ENCODE measurements at places on chromosomes 2 and 18. TPM values are rescaled to one million over a fixed set of nuclear protein-coding genes. Genes with fewer than 3 reads are reported as not detected.
A peak's percentile ranks its signal among the peaks of the same experiment; 100 is the strongest.

Gene MDH1B
- polyA plus RNA-seq = 1.3 TPM

Gene APCDD1
- polyA plus RNA-seq = not detected

Gene KCNK3
- not detected for polyA plus RNA-seq

Gene RGPD3
- 0.11 TPM for polyA plus RNA-seq

Gene SIX3
- polyA plus RNA-seq = 0.07 TPM

Gene DYNC1I2
- 40.1 TPM for polyA plus RNA-seq

Gene ANTXR1
- not detected for polyA plus RNA-seq

Gene TUBA4B
- not detected for polyA plus RNA-seq

Gene PDCD1
- polyA plus RNA-seq = 1.4 TPM

Gene DCDC2C
- not detected for polyA plus RNA-seq

Gene SDC1
- 36.1 TPM for polyA plus RNA-seq

DNA sequence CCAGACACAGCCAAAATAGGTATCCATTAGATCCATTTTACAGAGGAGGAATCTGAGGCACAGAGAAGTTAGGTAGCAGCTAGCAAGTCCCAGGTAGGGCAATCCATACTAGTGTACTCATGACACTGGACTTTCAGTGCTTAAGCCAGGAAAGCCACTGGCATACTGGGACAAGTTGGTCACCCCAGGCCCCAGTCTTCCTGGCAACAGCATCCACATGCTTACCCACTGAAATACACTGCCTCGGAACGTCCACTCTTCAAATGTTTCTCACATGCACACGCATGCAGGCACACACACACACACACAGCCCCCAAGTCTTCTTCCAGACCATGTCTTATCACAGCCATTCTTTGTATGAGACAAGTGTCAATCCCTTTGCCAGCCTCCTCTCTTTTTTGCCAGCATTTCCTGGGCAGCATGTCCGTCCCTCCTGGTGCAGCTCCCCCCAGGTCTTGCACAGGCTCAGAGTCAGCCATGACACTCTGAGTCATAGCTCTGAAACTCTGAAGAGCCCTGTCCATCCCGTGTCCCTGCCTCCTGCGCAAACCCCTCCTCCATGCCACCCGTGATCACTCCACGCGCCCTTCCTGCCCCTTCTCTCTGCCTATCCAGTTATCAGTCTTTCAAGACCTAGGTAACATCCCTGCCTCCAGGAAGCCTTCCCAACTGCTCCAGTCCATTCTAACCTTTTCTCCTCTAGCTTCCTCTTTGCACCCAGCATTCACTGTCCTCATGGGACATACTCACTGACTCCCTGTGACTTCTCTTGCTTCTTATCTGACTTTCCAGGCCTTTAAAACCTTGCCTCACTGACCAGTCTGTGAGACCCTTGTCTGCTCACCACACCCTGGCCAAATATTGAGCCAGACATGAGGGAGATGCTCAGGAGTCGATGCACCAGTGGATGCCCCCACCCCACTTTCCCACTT is 10.9 kb upstream of the TEX261 start:
- no peak for DNase-seq

- no peak for DNase-seq
Observed at GRCh38 chr2:209653134-209653533, 118.5 kb upstream of the UNC80 start.

DNA sequence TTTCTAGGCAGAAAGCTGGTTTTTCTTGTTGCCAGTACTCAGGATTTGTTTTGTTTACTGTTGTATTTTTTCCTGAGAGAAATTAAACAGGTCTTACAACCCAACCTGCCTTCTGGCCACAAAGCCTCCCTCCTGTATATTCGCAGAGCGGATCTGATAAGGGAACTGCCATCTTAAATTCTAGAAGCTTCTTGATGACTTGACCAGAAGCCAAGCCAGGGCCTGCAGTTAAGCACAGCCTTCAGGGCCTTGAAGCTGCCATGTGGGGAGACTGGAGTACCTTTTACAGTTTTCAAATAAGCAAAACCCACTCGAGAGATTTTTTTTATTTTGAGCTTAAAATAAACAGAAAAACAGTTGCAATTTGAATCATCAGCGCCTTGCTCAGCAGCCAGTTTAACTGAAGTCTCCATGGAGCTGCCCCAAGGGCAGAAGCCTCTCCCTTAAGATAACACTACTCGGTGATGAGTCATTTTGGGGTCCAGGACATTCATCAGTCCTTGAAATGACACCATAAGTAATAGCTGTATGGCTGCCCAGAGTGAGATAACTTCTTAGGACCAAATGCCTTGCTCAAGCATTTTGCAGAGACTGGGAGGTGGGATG is 51.5 kb upstream of the PHLPP1 start:
- peak; percentile 35 for DNase-seq

- no peak for DNase-seq
Observed at GRCh38 chr2:71190656-71191569, 36.0 kb downstream of the PAIP2B start.

DNA sequence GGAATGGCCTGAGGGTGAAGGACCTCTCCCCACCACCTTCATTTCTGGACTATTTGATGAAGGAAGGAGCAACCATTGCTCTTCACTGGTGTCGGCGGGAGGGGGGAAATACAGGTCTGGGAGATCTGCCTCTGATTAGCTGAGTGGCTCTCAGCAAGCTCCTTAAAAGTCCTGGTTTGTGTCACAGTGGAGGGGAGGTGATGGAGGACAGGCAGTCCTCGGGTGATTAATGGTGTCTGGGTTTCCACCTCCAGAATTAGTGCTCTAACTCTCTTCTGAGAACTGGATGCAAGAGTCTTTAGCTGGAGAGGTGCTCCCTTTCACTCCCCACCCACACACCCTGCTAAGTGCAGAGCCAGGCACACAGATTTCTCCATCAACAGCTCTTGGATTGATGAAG is 83.2 kb downstream of the TTC32 start:
- DNase-seq = no peak

- no peak for DNase-seq
Observed at GRCh38 chr18:10142496-10143160, 228.8 kb downstream of the VAPA start.

DNA sequence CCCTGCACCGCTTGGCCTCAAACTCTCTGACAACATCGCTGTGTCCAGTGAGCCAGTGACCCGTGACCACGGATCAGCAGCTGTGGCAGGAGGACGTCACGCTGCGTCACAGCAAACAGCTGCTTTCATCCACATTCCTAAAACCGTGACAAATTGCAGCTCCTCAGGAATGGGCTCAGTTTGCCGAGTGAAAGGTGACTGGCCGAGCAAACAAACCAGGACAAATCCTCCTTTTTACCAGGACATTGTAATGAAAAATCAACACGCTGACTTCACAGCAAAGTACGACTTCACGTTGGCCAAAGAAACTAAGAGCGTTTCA is 57.6 kb downstream of the PXDN start:
- no peak for DNase-seq

- no peak for DNase-seq
Observed at GRCh38 chr2:98293931-98294687, 52.1 kb upstream of the CNGA3 start.

- no peak for DNase-seq
Observed at GRCh38 chr2:158060160-158060834, 41.4 kb upstream of the UPP2 start.

- DNase-seq = no peak
Observed at GRCh38 chr2:217108086-217108485, 248.2 kb upstream of the TNP1 start.

DNA sequence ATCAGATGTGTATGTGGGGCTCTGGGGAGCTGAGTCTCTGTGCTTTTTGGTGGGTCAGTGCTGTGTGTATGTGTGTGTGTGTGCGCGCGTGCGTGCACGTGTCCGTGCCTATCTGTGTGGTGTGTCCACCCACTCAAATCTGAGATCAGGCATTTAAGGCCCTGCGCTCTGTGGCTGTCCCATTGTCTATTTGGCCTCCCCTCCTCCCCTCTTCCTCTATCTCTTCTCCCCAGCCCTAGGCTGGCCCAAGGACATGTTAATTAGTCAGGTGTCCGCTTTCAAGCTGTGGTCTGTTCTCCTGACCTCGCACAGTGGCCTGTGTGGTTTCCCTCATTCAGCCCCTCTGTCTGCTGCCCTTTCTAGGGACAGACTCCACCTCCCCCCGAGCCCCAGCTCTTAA is 136.4 kb downstream of the DYSF start:
- DNase-seq = no peak

GRCh38 chr2:27754831-27755230 is 16.7 kb upstream of the MRPL33 start:
- DNase-seq = no peak

GRCh38 chr2:53353135-53354114 is 414.2 kb upstream of the CHAC2 start:
- DNase-seq = no peak

GRCh38 chr2:218369330-218369729 is 12.7 kb downstream of the CATIP start:
- no peak for DNase-seq

DNA sequence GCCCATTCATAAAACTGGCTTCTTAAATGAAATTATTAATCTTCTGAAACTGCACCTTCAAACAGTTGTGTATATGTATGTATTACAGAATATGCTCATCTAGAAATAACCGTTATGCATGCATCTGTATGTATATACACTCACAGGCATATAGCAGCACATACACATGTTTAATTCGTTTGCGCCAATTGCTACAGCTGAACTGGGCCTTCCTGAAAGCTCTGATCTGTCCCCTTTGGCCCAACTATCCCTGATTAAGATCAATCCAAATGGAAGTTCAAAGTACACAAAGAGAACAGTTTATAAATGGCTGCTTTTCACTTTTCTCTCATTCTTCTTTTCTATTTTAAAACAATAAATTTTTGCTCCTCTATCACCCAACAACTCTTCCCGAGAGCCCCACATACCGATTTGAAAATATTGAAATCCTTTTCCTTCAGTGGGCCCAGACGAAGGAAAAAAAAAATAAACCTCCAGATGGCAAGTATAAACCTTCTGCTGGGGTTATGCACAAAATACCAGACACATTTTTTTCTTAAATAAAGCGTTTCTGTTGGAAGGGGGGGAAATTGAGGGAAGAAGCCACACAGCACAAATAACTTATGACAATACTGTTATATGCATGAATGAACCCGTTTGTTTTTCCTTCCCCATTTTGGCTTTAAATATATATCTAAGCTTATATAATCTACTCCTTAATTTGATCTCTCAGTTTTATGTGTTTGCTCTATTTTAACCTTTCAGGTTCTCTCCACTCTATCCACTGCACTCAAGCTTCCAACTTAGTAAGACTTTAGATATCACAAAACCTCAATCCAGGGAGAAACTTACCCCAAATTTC is 267.3 kb downstream of the TCF4 start:
- DNase-seq = no peak

DNA sequence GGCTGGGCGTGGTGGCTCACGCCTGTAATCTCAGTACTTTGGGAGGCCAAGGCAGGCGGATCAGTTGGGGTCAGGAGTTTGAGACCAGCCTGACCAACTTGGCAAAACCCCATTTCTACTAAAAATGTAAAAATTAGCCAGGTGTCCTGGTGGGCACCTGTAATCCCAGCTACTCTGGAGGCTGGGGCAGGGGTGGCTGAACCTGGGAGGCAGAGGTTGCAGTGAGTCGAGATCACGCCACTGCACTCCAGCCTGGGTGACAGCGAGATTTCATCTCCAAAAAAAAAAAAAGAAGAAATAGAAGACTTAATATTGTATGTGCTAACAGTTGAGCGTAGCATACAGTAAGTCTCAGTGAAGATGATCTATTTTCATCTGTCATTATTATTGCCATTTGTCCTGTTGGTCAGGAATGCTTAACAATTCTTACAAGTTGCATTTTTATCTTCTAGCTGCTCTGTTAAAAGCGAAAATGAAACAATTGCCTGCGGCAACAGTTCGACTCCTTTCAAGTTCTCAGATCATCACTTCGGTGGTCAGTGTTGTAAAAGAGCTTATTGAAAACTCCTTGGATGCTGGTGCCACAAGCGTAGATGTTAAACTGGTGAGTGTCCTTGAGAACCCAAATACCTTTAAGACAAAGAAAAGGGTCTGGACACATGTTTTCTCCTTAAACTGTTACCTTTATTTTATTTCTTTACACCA is 7.2 kb downstream of the PMS1 start:
- no peak for DNase-seq

DNA sequence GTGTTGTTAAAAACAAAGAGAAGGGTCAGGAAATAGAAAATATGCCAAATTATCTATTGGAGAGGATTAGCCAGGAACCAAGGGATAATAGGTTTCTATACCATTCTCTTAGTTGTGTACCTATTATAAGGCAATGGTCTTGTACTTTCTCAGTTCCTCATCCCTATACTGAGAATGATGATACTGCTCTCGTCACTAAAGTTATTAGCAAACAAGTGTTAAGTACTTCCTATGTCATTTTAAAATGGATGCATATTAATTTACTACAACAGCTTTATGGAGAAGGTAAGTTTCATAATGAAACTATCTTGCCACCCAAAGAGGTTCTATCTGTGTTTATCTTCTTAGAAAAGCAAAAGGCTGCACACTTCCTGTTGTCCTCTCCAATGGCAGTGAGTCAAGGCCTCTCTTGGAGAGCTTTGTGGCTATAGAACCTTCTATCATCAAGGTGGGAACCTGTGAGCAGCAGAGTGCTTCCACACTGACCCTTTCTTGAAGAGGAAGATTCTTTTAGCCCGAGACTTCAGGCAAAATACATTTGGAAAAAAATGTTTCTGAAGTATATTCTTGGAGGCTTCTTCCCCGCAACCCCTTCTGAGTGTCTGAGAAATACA is 460.7 kb upstream of the FANCL start:
- DNase-seq = no peak

DNA sequence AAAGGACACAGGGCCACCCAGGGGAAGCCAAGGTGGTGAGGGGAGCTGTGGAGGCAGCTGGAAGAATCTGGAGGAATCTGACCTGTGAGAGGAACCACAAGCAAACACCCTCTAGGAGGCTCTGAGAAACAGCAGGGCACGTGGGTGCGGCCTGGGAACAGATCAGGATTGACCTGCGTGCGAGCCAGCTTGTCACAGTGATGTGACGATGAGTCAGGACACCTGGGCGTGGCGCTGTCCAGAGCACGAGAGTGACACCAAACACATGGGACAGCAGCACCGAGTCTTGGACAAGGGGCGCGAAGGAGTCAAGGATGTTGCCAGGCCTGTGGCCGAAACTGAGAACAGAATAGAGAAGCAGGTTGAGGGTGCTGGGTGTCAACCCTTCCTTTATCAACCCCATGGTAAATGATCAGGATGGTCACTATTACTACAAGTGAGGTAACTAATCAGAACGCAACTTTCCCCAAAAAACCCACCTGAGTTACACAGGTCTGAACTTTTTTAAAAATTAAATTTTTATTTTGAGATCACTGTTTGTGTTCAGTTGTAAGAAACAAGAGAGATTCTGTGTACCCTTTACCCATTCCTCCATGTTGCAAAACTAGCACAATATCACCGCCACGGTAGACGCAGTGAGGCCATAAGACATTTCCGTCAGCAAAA is 637 bp upstream of the SFT2D3 start:
- peak; percentile 93 for DNase-seq

- no peak for DNase-seq
Observed at GRCh38 chr2:131656816-131657633, 129.3 kb downstream of the CCDC74A start.

Measured in GM12878 (cell line).